Temporal lobe (tissue), 4 donors: ENCODE measurements at places on chromosomes 2 and 18. TPM values are rescaled to one million over a fixed set of nuclear protein-coding genes. Genes with fewer than 3 reads are reported as not detected.

The OSBPL1A gene
- 45.0 TPM for total RNA-seq

The TEKT4 gene
- not detected for total RNA-seq

The SPP2 gene
- not detected for total RNA-seq

The MYO7B gene
- total RNA-seq, result under 0.01 TPM

The HJURP gene
- 1.5 TPM for total RNA-seq

The COX7A2L gene
- 103 TPM for total RNA-seq

The DAW1 gene
- 1.5 TPM for total RNA-seq

The FAP gene
- total RNA-seq, result 2.0 TPM

The RGPD3 gene
- 0.98 TPM for total RNA-seq

The NMUR1 gene
- total RNA-seq, result under 0.01 TPM

The DLX2 gene
- total RNA-seq, result 5.7 TPM

The CHST10 gene
- total RNA-seq, result 75.5 TPM

The MAPRE2 gene
- 82.4 TPM for total RNA-seq

The RIT2 gene
- 16.0 TPM for total RNA-seq

The AFF3 gene
- 81.4 TPM for total RNA-seq

The ABCG5 gene
- not detected for total RNA-seq

The DNAH6 gene
- total RNA-seq, result 3.4 TPM
